ENCODE measurements at places on chromosomes 11 and 22.

GRCh38 chr11:74687237-74688023 lies 43.8 kb downstream of the CHRDL2 start:
- DNase-seq = no peak

- DNase-seq = no peak
These were observed 33.0 kb downstream of the SERGEF start for GRCh38 chr11:17979770-17980371.

DNA sequence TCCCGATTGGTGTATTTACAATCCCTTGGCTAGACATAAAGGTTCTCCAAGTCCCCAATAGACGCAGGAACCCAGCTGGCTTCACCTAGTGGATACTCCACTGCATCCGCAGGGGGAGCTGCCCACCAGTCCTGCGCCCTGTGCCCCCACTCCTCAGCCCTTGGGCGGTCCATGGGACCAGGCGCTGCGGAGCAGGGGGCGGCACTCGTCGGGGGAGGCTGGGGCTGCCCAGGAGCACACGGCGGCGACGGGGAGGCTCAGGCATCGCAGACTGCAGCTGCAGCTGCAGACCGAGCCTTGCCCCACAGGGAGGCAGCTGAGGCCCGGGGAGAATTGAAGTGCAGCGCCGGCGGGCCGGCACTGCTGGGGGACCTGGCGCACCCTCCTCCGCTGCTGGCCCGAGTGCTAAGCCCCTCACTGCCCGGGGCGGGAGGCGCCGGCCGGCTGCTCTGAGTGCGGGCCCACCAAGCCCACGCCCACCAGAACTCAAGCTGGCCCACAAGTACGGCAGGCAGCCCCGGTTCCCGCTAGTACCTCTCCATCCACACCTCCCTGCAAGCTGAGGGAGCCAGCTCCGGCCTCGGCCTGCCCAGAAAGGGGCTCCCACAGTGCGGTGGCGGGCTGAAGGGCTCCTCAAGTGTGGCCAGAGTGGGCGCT lies 12.2 kb upstream of the SIK3 start:
- no peak for DNase-seq

DNA sequence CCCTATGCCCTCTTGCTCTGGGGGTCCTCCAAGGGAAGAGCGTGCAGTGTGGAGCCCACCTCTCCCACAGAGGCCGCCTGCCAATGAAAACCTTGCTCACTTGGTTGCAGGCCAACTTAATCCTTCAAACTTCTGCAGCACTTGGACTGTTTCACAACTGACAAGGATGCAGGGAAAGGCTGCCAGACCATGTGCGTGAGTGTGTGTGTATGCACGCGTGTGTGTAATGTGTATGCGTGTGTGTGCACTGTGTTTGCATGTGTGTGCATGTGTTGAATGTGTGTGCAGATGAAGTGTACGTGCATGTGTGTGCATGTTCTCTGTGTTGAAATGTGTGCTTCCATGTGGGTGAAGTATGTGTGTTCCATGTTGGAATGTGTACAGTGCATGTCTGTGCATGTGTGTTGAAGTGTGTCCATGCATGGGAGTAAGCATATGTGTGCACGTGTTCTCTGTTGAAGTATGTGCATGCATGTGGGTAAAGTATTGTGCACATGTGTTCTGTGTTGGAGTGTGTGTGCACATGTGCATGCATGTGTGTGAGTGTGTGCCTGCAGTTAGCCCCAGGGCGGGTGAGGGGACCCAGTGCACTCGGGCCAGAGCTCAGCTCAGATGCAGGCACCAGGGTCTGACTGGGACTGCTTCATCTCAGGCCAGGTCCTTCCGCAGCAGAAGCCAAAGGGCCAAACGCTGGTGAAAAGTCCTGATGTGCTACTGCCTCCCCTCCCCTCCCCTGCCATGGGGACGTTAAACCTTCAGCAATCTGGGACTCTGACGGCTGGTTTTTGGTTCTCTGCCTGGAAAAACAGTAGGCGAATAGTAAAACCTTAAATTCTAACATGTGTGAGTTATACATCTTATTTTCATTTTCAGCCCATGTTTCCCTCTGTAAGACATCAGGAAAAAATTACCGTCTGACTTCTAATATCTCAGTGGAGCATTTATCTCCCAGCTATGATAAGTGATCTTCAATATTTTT lies 72.0 kb downstream of the FLI1 start:
- DNase-seq = no peak

- DNase-seq = no peak
These were observed 49.6 kb downstream of the CECR2 start for GRCh38 chr22:17418890-17419324.

DNA sequence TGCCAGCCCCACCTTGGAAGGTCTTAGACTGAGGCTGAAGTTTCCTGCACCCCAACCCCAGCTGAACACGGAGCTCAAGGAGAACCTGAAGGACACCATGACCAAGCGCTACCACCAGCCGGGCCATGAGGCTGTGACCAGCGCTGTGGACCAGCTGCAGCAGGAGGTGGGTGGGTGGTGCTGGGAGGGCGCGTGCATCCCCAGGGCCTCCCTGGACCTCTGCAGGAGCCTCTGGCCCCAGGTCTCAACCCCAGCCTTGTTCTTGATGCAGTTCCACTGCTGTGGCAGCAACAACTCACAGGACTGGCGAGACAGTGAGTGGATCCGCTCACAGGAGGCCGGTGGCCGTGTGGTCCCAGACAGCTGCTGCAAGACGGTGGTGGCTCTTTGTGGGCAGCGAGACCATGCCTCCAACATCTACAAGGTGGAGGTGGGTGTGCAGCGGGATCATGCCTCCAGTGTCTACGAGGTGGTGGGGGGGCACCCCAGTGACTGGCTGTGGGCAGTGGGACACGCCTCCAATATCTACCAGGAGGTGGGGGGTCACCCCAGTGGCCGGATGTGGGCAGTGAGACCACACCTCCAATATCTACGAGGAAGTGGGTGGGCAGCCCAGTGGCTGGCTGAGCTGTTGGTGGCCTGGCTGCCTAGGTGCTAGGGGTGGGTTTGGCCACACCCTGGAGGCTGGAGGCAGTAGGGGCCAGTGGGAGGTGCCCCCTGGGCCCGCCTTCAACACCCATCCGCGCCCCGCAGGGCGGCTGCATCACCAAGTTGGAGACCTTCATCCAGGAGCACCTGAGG lies 4.6 kb downstream of the CD151 start:
- DNase-seq = no peak

DNA sequence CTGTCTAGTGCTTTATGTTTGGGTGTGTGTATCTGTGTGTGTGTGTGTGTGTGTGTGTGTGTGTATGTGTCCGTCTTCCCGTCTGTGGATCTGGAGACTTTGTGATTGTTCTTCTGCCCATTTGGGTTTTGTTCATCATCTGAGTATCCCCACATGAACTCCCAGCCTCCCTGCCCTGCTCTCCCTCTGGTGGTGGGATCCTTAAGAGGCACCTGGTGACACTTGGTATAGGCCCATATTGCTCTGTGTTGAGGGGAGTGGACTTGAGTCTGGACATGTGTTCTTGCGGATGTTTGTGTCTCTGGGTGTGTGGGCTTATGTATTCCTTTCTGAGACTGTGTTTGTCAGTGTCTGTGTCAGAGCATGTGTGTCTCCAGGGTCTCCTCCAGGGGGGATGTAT lies 15.3 kb downstream of the RCOR2 start:
- no peak for DNase-seq

DNA sequence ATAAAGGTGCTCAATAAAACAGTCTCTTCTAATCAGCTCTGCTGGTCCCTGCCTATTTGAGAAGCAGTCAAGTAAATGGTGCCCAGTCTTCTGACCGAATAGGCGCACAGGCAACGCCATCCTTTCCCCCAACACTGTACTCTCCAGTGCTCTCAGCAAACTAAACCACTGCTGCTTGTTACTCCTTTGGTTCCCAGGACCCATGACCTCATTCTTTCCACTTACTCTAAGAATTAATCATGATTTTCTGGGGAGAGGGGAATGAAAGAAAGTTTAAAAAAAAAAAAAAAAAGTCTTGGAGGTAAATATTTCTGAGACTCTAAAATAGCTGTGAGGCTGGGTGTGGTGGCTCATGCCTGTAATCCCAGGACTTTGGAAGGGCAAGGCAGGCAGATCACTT lies 63.7 kb downstream of the SGSM3 start:
- DNase-seq = no peak

- no peak for DNase-seq
These were observed 15.0 kb upstream of the MOB2 start for GRCh38 chr11:1501421-1502167.

GRCh38 chr11:118834427-118835028 lies 43.6 kb upstream of the DDX6 start:
- DNase-seq = no peak

DNA sequence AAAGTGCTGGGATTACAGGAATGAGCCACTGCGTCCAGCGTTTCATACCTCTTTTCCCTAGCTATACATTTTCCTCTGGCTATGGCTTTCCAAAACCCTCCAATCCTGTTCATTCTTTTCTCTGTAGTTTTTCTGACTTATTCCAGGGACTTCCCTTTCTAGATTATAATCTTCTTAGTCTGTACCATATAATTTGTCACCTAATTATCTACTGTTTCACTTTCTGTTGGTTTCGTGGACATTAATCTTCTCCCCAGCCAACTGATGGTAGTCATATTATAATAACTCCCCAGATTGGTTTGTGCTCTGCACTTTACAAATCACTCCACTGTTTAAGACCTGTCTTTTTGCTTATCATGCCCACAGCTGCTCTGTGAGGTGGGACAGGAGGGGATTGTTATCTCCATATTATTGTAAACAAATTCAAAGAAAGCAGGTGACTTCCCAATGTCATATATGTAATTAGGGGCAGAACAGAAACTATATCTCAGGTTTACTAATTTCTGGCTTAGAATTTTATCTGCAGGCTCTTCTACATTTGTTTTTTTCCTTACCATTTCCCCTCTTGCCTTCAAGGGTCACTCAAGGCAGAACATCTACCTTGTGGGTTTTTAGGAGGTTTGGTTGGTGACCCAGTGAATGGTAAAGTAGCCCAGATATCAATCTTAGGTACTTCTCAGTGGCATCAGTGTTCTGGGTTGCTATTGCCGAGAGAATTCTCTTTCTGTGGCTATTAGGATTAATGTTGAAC lies 23.9 kb downstream of the STIM1 start:
- DNase-seq = no peak

- no peak for DNase-seq
These were observed 517.8 kb downstream of the MN1 start for GRCh38 chr22:27283714-27284113.

GRCh38 chr11:119783466-119784400 lies 54.7 kb upstream of the NECTIN1 start:
- no peak for DNase-seq

- DNase-seq = no peak
These were observed 5.0 kb upstream of the ROBO4 start for GRCh38 chr11:124902616-124903015.

DNA sequence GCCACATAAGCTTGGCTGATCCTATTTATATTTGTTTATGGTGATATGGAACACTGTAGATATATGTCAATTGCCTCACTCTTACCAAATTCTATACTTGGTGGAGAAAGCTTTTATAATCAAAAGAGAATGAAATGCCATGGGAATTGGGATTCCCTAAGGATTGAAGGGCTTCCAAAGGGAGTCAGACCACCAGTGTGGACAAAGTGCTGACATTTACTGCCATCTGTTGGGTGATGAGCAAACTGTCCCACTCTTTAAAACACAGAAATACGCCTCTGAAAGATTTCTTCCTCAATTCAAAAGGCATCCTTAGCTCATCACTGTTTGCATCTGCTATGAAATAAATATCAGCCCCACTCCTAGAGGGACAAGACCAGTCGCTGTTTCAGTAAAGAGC lies 7.1 kb downstream of the SLC1A2 start:
- DNase-seq = no peak

GRCh38 chr22:28029201-28029948 lies 110.3 kb upstream of the PITPNB start:
- no peak for DNase-seq

GRCh38 chr11:128904656-128905344 lies 13.6 kb downstream of the KCNJ5 start:
- no peak for DNase-seq

DNA sequence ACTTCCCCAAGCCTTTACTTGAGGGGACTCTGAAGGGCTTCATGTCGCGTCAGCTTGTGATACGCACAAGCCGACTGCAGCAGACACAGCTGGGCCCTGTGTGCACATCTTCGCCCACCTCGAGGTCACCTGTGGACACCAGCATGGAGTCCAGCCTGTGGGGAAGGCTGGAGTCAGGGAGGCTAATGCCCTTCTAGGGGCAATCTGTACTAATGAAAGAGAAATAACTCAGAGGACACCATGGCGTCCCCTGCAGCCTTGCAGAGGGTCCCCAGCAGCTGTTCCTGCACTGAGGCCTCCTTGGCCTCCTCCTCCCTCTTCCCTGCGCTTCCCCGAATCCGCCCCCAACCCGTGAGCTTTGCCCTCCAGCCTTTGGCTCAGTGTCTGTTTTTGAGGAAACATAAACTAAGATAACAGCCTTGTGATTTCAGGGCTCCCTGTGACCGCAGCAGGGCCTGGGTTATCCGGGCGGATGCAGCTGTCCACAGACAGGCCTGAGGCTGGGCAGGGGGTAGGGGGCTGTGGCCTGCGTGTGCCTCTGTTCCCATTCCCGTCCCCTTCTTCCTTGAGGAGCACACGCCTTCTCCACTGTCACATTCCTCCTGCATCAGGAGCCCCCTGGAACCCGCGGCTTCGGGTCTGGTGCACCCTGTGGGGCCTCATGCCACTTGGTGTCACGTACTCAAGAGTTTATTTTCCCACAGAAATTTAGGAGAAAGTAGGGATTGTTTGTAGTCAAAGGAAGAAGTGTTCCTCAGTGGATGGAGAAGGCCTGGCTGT lies 25.0 kb downstream of the KRTAP5-5 start:
- no peak for DNase-seq

GRCh38 chr11:33052231-33052630 lies 12.9 kb downstream of the TCP11L1 start:
- DNase-seq = no peak

GRCh38 chr11:1422481-1422880 lies 32.7 kb downstream of the BRSK2 start:
- no peak for DNase-seq

GRCh38 chr11:31421820-31422219 lies 52.2 kb downstream of the DNAJC24 start:
- no peak for DNase-seq

DNA sequence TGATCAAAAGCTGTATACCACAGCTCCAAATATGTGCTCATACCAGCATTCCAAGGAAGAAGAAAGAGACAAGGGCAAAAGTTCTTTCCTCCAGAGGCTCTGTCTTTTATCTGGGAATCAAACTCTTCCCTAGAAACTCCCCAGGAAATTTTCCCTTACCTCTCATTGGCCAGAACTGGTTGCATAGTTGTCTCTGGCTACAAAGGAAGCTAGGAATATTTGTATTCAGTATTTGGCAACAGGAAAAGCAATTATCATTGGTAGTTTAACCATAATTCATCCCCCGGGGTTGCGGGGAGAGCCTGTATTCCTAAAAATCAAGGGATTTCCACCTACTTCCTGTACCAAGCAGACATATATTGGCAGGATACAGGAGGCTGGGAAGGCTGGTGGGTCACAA lies 10.5 kb upstream of the ZFTA start:
- DNase-seq = no peak

- DNase-seq = peak; percentile 61
These were observed 1.7 kb upstream of the SCO2 start for GRCh38 chr22:50526834-50527801.

DNA sequence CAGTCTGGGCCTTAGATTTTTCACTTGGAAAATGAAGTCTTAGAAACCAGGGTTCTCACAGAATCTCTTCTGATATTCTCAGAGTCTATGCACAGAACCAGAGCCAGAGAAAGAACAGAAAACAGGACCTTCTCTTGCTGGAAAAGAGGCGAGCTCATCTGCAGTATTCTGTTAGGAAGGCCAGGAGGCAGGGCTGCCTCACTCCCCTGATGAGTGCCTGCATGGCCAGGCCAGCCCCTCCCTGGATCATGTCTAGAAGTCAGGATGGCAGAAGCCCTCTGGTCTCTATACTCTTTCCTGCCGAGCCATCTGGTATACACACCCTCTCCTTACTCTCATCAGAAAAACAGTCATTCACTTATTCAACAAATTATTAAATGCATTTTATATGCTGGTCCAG lies 723 bp downstream of the OR51M1 start:
- DNase-seq = no peak
